ENCODE measurements at places on chromosomes 12 and 14.

GRCh38 chr12:52903855-52904508 lies 894 bp downstream of the KRT8 start:
- peaks cover 27% of the 10 kb centered on the region for H3K4me1 ChIP-seq
- DNase-seq: no peak
- H3K27me3 ChIP-seq: no peaks in the 10 kb centered on the region
- H3K27ac ChIP-seq: peak overlapping the region; percentile 93
- H3K4me3 ChIP-seq: peak overlapping the region; percentile 60

- H3K27me3 ChIP-seq: no peaks in the 10 kb centered on the region
- peaks cover 41% of the 10 kb centered on the region for H3K36me3 ChIP-seq
- H3K4me3 ChIP-seq: peak overlapping the region; percentile 80
Measured at GRCh38 chr12:6866920-6867412, 365 bp upstream of the TPI1 start.

GRCh38 chr12:46825591-46826414 lies at the start of gene SLC38A4:
Gene SLC38A4 (minus strand): TSS chr12:46825997. CDS start chr12:46793071, 32,926 bp downstream.
- H3K27ac ChIP-seq: peak within 1 kb of the TSS; percentile 53
- peaks cover 9% of the 10 kb centered on the region for H3K4me1 ChIP-seq
- peak; percentile 71 for DNase-seq
- peaks cover 21% of the 10 kb centered on the region for H3K27me3 ChIP-seq
- H3K36me3 ChIP-seq: no peaks in the 10 kb centered on the region
- H3K4me3 ChIP-seq: peak within 1 kb of the TSS; percentile 69

DNA sequence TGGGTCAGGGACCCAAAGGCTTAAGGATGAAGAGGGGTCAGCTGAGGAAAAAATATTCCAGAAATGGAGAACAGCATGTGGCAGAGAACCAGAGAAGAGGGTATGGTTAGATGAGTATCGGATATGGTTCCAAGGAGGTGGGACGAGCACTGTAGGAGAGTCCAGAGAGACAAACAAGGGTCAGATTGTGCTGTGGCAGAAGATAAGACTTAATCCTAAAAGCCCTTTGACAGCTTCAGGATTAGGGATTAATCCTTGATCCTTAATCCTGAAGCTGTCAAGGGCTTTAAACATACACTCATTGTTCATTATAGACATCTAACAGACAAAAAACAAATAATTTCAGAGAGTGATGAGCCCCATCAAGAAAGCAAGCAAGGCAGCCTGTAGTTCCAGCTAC lies 124.0 kb downstream of the SPTSSA start:
- H3K4me3 ChIP-seq: no peak overlapping the region
- no peaks in the 10 kb centered on the region for H3K27me3 ChIP-seq
- no peak for DNase-seq
- no peaks in the 10 kb centered on the region for H3K4me1 ChIP-seq
- no peaks in the 10 kb centered on the region for H3K36me3 ChIP-seq
- no peak overlapping the region for H3K27ac ChIP-seq

- no peaks in the 10 kb centered on the region for H3K36me3 ChIP-seq
- no peaks in the 10 kb centered on the region for H3K4me1 ChIP-seq
- no peak overlapping the region for H3K4me3 ChIP-seq
- H3K27ac ChIP-seq: no peak overlapping the region
- DNase-seq: no peak
Measured at GRCh38 chr12:22788913-22789312, 163.9 kb downstream of the ETNK1 start.

- H3K27ac ChIP-seq: peak overlapping the region; percentile 78
- H3K4me3 ChIP-seq: peak overlapping the region; percentile 17
- H3K36me3 ChIP-seq: peaks cover 4% of the 10 kb centered on the region
Measured at GRCh38 chr14:21069388-21070082, 569 bp upstream of the ARHGEF40 start.

GRCh38 chr12:62400135-62400534 lies 66.5 kb upstream of the MON2 start:
- H3K4me1 ChIP-seq: no peaks in the 10 kb centered on the region
- H3K4me3 ChIP-seq: no peak overlapping the region
- no peak for DNase-seq
- H3K27ac ChIP-seq: no peak overlapping the region
- H3K36me3 ChIP-seq: no peaks in the 10 kb centered on the region

- H3K36me3 ChIP-seq: no peaks in the 10 kb centered on the region
- no peak for DNase-seq
- no peak overlapping the region for H3K4me3 ChIP-seq
- no peaks in the 10 kb centered on the region for H3K27me3 ChIP-seq
- H3K4me1 ChIP-seq: no peaks in the 10 kb centered on the region
Measured at GRCh38 chr12:60174941-60175340, 579.1 kb downstream of the SLC16A7 start.

- H3K4me1 ChIP-seq: no peaks in the 10 kb centered on the region
- H3K27ac ChIP-seq: no peak overlapping the region
Measured at GRCh38 chr12:51401486-51401885, 10.3 kb upstream of the GALNT6 start.

- H3K4me3 ChIP-seq: no peak overlapping the region
- no peak overlapping the region for H3K27ac ChIP-seq
- DNase-seq: no peak
- no peaks in the 10 kb centered on the region for H3K4me1 ChIP-seq
- no peaks in the 10 kb centered on the region for H3K36me3 ChIP-seq
- no peaks in the 10 kb centered on the region for H3K27me3 ChIP-seq
Measured at GRCh38 chr14:38958589-38958988, 144.4 kb downstream of the SEC23A start.

DNA sequence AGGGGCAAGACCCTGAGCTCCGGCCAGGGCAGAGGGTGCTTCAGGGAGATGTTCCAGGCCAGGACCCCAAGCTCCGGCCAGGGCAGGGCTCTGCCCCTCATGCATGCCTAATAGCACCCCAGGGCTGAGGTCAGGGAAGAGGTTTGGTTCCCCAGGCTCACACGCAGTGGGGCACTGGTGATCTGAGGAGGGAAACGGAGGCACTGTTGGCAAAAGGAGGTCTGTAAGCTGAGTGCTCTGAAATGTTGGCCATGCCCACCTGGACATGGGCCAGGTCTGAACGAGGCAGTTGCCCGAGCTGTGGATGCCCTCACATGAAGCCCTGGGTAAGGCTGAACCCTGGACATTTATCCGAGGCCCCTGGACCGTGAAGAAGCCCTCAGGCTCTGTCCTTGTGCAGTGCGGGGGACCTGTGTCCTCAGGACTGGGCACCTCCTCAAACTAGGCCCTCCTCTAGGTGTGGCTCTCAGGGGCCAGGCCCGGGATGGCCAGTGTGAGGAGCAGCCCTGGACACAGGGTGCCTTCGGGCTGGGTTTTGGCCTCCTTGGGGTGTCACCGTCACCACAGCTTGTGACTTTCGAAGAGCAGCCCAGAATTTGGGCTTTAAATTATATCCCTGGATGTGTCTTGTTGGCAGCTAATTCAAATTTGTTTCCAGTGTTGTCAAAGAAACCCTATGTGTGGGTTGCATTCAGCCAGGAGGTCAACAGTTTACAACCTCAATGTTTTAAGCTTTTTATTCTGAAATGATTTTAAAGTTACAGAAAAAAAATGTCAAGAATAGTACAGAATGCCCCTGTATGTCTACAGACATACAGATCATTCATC lies 66.8 kb downstream of the ADGRD1 start:
- no peaks in the 10 kb centered on the region for H3K27me3 ChIP-seq
- no peaks in the 10 kb centered on the region for H3K4me1 ChIP-seq
- no peak overlapping the region for H3K4me3 ChIP-seq
- H3K36me3 ChIP-seq: no peaks in the 10 kb centered on the region
- no peak for DNase-seq

- no peaks in the 10 kb centered on the region for H3K27me3 ChIP-seq
- H3K4me3 ChIP-seq: no peak overlapping the region
- H3K36me3 ChIP-seq: no peaks in the 10 kb centered on the region
- DNase-seq: no peak
- H3K27ac ChIP-seq: no peak overlapping the region
- H3K4me1 ChIP-seq: no peaks in the 10 kb centered on the region
Measured at GRCh38 chr12:54631551-54631950, 3.1 kb downstream of the LACRT start.

- no peaks in the 10 kb centered on the region for H3K36me3 ChIP-seq
- H3K27ac ChIP-seq: peak overlapping the region; percentile 66
- H3K4me3 ChIP-seq: no peak overlapping the region
- peaks cover 3% of the 10 kb centered on the region for H3K4me1 ChIP-seq
Measured at GRCh38 chr12:51904951-51905470, 2.3 kb upstream of the ACVRL1 start.

- no peaks in the 10 kb centered on the region for H3K27me3 ChIP-seq
- no peak overlapping the region for H3K4me3 ChIP-seq
- no peak overlapping the region for H3K27ac ChIP-seq
- no peaks in the 10 kb centered on the region for H3K36me3 ChIP-seq
- no peaks in the 10 kb centered on the region for H3K4me1 ChIP-seq
- no peak for DNase-seq
Measured at GRCh38 chr12:15603474-15604085, 185.6 kb downstream of the EPS8 start.

All from kidney (tissue), 22 donors.